ENCODE measurements at places on chromosomes 4 and X.
A peak's percentile ranks its signal among the peaks of the same experiment; 100 is the strongest.

GRCh38 chr4:188158336-188158735 is 19.1 kb downstream of the TRIML1 start:
- no peak for DNase-seq

DNA sequence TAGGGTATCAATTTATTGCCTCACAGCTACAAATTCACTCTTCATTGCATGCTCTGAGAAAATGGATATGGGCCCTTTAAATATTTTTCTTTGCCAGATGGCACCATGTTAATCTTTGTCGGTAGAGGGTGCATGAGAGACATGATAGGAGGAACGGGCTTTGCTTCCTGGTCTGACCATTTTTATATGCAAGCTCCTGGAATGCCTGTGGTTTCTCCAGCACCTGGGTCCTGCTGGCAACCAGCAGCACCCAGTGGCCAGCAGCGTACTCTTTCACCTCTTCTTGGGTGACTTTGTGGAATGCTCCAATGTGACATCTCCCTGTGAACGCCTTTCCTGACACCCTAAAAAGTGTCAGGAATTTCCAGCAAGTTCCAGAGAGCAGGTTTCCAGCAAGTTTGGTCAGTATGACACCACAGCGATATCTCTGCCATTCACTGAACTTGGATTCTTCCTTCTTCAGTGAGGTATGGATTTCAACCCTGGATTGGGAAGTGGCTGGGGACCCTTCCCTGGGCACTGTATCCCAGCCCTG is 140.3 kb upstream of the PGRMC2 start:
- peak; percentile 33 for DNase-seq

GRCh38 chr4:25863347-25863784 is 578 bp upstream of the SEL1L3 start:
- DNase-seq: no peak

DNA sequence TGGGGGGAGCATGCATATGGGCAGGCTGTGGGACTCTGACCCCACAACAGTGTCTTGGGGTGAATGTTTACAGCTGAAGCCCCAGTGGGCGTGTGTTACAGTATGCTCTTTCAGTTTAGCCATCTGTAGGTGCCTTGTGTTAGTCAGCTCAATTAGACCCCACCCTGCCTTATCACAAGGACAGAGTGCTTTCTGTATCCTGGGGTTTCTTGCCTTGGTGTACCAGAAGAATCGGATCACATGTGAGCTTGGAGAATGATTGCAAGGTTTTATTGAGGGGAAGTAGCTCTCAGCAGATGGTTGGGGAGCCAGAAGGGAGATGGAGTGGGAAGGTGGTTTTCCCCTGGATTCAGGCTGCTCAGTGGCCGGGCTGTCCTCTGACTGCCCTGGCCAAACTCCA is 27.3 kb downstream of the SH3BGRL start:
- DNase-seq: no peak

GRCh38 chr4:139887962-139888735 is 222.5 kb downstream of the MGST2 start:
- no peak for DNase-seq

DNA sequence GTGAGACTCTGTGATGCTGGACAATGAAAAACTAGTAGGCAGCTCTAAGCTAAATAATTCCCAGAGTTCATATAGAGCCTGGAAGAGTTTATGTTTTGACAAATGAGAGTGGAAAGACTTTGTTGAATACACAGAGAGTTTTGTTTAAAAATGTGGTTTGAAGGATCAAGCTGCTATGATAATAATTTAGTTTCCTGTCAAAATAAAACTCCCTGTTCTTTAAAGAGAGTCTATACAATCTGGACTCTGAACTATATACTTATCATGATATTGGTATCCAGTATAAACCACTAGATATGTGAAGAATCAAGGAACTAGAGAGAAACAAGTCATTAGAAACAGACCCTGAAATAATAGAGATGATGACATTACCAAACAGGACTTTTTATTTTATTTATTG is 158.6 kb downstream of the C4orf33 start:
- no peak for DNase-seq

Data from NCI-H1694 (cell line).